ENCODE measurements at places on chromosomes 11 and 22. TPM values are rescaled to one million over a fixed set of nuclear protein-coding genes. Genes with fewer than 3 reads are reported as not detected.

ANKK1 gene
- polyA plus RNA-seq = not detected

CHADL gene
- polyA plus RNA-seq = 0.49 TPM

TMEM41B gene
- 63.3 TPM for polyA plus RNA-seq

DTX4 gene
- polyA plus RNA-seq = 1.8 TPM

KDM4D gene
- 4.7 TPM for polyA plus RNA-seq

NAALAD2 gene
- polyA plus RNA-seq = 8.3 TPM

LGALS12 gene
- not detected for polyA plus RNA-seq

DDI1 gene
- polyA plus RNA-seq = 2.8 TPM

GTSE1 gene
- 32.6 TPM for polyA plus RNA-seq

TLCD5 gene
- 19.0 TPM for polyA plus RNA-seq
